Fibroblast of skin of right quadriceps (primary cell): ENCODE measurements at places on chromosomes 1 and 21.
A peak's percentile ranks its signal among the peaks of the same experiment; 100 is the strongest.

DNA sequence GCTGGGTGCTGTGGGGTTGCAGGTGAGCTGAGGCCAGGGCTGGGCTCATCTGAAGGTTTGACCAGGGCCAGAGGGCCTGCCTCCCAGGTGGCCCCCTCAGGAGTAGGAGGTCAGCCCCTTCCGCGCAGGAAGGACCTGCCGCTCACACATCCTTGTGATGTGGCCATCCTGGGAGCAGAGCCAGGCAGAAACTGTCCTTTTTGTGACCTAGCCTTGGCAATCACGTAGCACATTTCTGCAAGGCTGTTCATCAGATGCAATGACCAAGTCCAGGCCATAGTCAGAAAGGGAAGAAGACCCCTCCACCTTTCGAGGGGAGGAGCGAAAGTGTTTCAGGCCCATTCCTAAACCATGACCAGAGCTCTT, 55.5 kb upstream of the TRAPPC10 start:
- DNase-seq, result peak; percentile 18

DNA sequence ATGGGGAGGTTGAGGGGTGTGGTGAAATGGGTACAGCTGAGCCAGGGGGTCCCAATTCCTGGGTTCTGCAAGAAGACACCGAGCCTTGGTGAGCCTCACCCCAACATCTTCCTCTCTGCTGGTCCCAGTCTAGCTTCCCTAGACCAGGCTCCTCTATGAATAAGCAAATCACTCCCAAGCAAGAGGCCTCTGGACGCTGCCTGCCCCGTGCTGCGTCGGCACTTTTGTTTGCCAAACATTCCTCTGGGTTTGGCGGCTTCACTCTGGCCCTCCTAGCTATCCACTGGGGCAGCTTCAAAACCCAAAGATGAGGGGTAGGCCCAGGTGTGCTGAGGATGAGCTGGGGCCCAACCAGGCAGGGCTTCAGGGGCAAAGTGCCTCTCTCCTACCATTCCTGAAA, 137.1 kb upstream of the CD34 start:
- no peak for DNase-seq

DNA sequence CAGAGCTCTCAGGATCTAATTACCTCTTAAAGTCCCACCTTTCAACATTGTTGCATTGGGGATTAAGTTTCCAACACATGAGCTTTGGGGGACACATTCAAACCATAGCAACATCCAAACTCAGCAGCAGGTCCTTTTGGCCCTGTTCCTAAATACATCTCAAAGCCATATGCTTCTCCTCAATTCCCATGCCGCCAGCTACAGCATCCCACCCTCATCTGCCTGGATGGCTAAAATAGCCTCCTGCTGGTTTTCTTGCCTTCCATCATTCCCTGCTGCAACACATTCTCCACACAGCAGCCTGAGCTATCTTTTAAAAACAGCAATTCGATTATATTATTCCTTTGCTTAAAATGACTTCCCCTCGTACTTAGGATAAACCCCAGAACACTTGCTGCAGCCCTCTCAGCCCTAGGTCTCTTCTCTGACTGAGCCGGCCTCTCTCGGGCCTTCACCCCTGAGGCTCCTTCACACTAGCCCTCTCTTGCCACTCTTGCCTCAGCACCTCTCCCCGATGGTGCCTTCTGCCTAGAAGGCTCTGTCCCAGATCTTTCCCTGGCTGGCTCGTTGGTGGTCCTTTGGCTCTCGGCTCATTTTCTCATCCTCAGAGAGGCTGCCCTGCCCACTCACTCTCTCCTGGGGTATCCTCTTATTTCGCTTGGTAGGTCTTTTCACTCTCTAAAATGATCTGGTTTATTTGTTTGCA, 16.5 kb downstream of the MYBPH start:
- DNase-seq, result no peak

DNA sequence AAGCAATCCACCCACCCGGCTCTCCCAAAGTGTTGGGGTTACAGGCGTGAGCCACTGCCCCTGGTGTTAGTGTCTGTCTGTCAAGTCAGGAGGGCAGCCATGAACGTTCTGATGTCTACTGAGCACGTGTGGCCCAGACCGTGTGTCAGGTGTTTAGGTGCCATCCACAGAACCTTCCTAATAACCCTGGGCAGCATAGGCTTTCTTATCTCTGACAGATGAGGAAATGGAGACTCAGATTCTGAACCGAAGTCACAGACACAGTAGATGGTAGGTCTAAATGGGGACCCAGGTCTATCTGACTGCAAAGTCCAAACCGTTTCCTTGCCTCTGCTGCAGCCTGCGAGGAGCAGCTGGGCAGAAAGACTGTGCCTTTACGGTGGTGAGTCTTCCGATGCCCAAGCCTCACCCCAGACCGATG, 622 bp upstream of the IL6R start:
- no peak for DNase-seq

DNA sequence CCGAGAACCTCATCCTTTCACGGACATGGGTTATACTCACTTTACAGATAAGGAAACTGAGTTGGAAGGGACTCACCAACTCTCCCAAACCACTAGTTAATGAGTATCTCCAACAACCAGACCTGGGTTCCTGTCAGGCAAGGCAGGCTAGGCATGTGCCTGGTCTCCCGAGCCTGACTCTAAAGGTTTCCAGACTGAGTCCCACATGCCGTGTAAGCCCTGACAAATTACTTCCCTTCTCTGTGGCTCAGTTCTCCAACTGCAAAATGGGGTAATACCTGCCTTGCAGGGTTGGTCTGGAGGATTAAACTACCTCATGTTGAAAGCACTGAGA, 34.3 kb downstream of the SSBP3 start:
- no peak for DNase-seq

DNA sequence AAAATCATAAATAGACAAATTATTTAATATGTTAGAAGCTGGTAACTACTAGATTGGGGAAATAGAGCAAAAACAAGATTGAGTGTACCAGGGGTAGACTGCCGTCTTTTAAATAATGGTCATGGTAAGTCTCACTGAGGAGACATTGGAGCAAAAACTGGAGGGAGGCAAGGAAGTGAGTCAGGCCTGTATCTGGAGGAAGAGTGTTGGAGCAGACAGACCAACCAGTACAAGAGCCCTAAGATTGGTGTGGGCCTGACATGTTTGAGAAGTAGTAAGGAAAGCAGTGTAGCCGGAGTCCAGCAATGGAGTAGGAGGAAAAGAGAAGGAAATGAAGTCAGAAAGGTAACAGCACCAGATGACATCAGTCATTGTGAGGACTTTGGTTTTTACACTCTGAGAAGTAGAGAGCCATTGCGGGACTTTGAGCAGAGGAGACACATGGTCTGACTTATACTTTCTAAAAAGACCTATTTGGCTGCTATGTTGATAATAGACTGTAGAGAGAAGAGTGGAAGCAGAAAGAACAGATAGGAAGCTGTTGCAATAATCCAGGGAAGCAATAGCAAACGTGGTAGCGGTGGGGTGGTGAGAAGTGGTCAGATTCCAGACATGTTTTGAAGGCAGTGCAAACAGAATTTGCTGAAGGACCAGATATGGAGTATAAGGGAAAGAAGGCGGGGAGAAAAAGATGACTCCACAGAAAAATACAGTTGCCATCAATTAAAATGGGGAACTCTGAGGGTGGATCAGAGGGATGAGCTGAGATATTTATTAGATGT, 44.7 kb upstream of the GJA5 start:
- no peak for DNase-seq

DNA sequence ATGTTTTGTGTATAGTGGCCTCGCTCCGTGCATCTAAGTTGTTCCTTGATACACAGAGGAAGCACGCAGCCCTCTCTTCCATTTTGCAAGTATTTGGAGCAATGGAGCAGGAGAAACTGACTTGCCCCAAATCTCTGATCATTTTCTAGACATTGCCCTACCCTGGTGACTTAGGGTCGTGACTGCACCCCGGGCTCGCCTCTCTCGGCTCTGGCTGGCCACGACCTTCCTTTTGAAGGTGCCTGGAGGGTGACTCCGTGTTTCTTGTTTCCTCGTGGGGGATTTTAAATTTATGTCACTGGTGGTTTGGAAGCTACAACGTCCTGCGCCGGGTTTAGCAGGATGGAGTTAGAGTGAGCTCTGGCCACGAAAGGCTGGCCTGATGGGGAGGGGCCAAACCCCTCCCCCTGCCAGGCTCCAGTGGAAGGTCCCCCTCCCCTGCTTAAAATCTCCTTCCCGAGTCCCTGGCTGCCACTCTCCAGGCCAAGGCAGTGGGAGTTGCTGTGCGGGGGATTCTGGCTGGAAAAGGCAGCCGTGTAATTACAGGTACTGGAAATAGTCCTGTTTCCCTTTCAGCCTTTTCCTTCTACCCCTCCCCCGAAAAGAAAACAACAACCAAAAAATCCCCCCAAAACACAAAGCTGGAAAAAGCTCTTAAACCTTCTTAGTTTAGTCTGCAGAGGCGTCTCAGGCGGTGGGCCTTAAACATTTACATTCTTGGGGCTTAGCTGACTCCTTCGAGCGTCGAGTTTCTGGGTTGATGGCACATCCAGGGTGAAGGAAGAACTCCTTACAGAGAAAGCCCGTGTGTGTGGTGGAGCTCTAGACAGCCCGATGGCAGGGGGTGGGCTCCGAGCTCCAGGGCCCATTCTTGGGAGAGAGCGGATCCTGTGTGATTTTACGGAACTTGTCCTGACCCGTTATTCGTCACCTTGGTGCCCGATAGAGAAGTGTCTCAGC, 28.1 kb downstream of the SPSB1 start:
- DNase-seq, result peak; percentile 30

DNA sequence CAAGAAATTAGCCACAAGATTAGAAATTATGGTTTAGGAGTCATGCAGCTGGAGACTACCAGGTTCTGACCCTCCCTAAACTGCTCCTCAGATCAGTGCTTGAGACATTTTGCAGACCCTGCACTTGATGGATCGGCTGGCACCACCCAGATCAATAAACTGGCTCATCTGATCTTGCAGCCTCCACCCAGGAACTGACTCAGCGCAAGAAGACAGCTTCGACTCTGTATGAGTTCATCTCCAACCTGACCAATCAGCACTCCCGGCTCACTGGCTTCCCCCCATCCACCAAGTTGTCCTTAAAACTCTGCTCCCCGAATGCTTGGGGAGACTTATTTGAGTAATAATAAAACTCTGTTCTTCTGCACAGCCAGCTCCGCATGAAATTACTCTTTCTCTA, 40.0 kb downstream of the L1TD1 start:
- DNase-seq, result no peak

GRCh38 chr1:188782220-188782841, 1695.3 kb downstream of the BRINP3 start:
- peak; percentile 49 for DNase-seq

DNA sequence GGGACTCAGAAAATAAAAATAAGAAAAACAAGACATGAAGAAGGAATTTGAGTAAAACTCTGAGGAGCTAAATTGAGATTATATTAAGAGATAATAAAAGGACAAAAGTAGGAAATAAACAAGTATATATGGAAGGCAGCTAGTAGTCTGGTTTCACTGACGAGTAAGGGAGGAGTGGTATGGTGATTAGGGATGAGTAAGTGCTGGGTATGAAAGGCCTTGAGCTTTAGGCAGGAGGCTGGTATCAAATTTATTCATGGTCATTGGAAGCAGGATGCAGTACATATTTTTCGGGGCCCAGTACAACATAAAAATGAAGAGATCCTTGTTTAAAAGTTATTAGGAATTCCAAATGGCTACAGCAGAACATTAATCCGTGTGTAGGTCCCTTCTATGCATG, 789.7 kb upstream of the PRMT6 start:
- DNase-seq, result peak; percentile 18

DNA sequence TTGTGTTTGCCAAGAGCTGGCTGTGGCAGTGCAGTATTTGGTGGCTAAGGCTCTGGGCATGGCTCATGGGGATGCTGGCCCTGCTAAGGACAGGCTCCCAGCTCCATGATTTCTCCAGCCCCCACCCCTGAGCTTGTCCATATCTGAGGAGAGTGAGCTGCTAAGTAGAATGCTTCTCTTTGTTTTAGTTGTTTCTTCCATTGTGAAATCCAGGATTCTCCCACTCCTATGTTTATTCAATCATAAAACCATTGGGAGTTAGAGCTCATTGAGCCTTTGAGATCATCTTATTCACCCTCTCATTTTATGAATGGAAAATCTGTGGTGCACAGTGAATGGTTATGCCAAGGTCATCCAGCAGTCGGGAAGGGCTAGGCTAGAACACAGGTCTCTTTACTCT, 188.8 kb downstream of the TNR start:
- no peak for DNase-seq

DNA sequence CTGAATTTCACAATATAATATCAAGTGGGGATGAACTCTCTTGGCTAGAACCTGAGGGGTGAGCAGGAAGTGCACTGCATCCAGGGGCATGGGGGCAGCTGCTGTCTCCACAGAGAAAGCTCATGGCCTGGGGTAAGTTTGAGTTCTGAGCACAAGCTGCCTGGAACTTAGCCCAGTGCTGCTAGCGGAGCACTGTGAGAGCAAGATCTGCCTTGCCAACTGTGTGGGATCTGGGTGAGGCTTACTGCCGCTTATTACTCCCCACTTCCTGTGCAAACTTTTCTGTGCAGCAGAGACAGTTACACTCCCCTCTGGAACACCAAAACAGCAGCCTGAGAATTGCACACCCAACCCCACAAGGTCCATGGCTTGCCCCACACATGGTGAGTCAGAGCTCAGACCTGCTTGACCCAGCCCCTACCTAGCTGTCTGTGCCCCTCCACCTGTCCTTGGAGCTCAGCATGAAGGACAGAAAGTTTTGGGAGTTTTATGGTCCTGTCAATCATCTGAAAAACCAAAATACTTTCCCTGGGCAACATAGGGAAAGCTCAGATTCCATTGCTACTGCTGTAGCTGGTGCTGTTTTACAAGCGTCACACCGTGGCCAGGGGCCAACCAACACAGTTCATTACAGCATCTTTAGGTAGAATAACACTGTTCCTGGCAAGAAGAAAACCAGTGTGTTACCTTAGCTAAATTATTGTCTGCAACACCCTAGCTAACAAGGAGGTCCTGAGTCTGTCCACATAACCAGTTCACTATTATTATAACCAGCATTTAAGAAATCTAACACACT, 762.1 kb upstream of the NEGR1 start:
- DNase-seq, result peak; percentile 12

DNA sequence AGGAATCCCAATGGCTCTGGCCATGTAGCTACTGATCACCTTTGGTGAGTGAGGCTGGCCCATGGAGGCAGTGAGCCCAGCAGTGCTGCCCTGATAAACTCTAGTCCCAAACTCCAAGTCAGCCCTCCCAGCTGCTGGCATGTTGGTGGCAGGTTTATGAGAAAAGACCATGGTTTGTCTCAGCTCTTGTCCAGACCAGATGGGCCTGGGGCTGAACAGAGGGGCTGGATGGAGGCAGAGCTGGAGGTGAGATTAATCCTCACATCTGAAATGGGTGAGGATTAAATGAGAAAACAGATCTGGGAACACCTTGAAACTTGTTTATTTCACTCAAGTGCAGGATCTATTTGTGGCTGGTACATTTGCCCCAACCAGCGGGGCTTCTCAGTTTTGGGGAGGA, 3.2 kb downstream of the TMEM269 start:
- no peak for DNase-seq

DNA sequence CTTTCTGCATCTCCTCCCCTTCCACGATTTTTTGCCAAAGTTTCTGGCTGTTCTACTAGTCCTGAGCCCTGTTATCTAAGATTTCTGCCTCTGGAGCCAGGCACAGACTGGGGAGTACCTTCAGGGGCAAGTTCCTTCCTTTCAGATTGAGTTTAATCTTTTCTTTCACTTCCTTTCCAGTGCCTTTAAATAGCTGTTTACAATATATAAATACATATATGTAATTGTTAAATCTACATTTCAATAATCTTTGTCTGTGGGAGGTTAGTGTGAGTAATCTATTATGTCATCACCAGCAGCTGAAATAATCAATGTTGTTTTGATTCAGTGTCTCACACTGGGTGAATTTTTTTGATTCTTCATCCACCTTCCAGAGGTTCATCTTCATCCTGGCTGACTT, 31.8 kb downstream of the DIPK1A start:
- DNase-seq, result no peak

GRCh38 chr1:150152772-150153456, 3.2 kb downstream of the PLEKHO1 start:
- DNase-seq, result no peak
